Activated CD4-positive, alpha-beta T cell treated with anti-CD3 and anti-CD28 coated beads for 48 hours (primary cell): ENCODE measurements at places on chromosomes 5 and 9.

- DNase-seq: no peak
These were observed 24.8 kb downstream of the SMC2 start for GRCh38 chr9:104118916-104119315.

- no peak for DNase-seq
These were observed 18.3 kb upstream of the SLC2A6 start for GRCh38 chr9:133496861-133497842.

GRCh38 chr5:80248378-80248777 is 7.5 kb downstream of the SERINC5 start:
- DNase-seq: no peak

DNA sequence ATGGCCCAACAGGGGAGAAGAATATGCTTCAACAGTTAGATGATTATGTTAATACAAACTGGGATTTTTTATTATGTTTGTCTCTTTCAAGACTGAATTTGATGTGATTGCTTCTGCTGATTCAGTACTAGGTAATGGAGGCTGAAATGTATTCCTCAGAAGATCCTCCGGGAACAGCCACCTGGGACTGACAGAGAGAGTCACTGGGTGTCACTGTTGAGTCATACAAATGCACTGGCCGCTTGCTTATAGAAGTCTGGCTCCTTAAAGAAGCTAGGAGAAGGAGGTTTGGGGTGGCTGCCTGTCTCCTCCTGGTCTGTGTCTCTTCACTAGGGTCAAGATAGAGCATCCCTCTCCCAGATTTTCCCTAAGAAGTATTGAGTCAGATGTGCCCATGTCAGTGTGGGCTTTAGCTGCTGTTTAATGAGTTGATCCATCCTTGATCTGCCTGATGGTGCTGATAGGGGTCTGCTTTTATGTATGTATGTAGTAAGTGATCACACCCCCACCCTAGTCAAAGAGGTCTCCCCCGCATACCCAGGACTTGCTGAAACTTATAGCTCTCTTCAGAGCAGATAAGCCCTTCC is 773.4 kb downstream of the BRINP1 start:
- no peak for DNase-seq

DNA sequence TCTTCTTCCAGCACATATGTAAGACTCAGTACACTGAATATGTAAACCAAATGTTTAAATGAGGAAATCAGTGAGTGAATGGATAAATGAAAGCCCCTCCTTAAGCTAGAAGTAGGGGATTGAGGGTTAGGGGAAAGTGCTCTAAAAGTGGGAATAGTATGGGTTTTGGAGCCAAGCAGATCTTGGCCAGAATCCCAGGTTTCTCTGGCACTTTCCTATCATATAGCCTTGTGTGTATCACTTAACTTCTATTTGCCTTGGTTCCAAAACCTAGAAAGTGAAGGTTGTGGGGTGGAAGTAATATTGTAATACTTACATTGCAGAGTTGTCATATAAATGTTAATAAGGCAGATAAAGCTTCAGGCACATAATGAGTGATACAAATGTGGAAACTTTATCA is 45.0 kb upstream of the SV2C start:
- no peak for DNase-seq

GRCh38 chr9:14883310-14883944 is 26.8 kb downstream of the FREM1 start:
- no peak for DNase-seq
